Activated T-helper 2 cell treated with anti-CD3 and anti-CD28 coated beads, Interferon-gamma antibody, Interleukin-2, Interleukin-4, amounts not matched to agents 10 μg/mL and 5 μg/mL and 100 μg/mL, durations not matched to agents 14 hours and 24 hours and 36 hours (primary cell): ENCODE measurements at places on chromosomes 7 and 10.

- DNase-seq, result no peak
These were observed 104.1 kb downstream of the TACC2 start for GRCh38 chr10:122093076-122093475.

GRCh38 chr7:104011829-104012228 lies 22.4 kb upstream of the RELN start:
- DNase-seq, result no peak

- no peak for DNase-seq
These were observed 240.7 kb downstream of the TFEC start for GRCh38 chr7:115789901-115790300.

- no peak for DNase-seq
These were observed 136.0 kb upstream of the TCF7L2 start for GRCh38 chr10:112813866-112814591.

GRCh38 chr7:130079846-130080394 lies 9.6 kb downstream of the KLHDC10 start:
- DNase-seq, result no peak

- no peak for DNase-seq
These were observed 32.4 kb upstream of the HSPA12A start for GRCh38 chr10:116774728-116775151.

- no peak for DNase-seq
These were observed 24.2 kb downstream of the ITGB8 start for GRCh38 chr7:20354610-20355528.

- DNase-seq, result no peak
These were observed 12.7 kb upstream of the DNAJB12 start for GRCh38 chr10:72367301-72367960.
